Uterine smooth muscle cell (primary cell): ENCODE measurements at places on chromosomes 2 and 18. TPM values are rescaled to one million over a fixed set of nuclear protein-coding genes. Genes with fewer than 3 reads are reported as not detected.

SPEG gene
- total RNA-seq = 38.8 and 60.6 TPM in 2 replicates

POTEC gene
- total RNA-seq = not detected in 2 replicates

CERKL gene
- total RNA-seq = under 0.01 and 0.11 TPM in 2 replicates

COLEC12 gene
- total RNA-seq = 7.2 and 13.2 TPM in 2 replicates

OR6B2 gene
- not detected in 2 replicates for total RNA-seq

ESPNL gene
- 4.5 and 9.2 TPM in 2 replicates for total RNA-seq

FN1 gene
- total RNA-seq = 2,380 and 5,716 TPM in 2 replicates

NLRC4 gene
- total RNA-seq = not detected in 2 replicates

MALL gene
- 18.1 and 59.2 TPM in 2 replicates for total RNA-seq

ABCG5 gene
- not detected in 2 replicates for total RNA-seq

GATA6 gene
- 5.5 and 15.2 TPM in 2 replicates for total RNA-seq

FBXO15 gene
- 1.00 and 1.1 TPM in 2 replicates for total RNA-seq

IL1RL2 gene
- 1.4 and 1.7 TPM in 2 replicates for total RNA-seq

FMNL2 gene
- total RNA-seq = 35.4 and 37.9 TPM in 2 replicates

ODC1 gene
- 204 and 316 TPM in 2 replicates for total RNA-seq

NOSTRIN gene
- total RNA-seq = 0.11 and 0.12 TPM in 2 replicates

FEV gene
- total RNA-seq = not detected in 2 replicates

SEMA4F gene
- total RNA-seq = 10.0 and 12.4 TPM in 2 replicates
